ENCODE measurements at places on chromosomes 16 and 17.

GRCh38 chr17:47736501-47737495 lies 3.8 kb downstream of the TBX21 start:
- DNase-seq: no peak

DNA sequence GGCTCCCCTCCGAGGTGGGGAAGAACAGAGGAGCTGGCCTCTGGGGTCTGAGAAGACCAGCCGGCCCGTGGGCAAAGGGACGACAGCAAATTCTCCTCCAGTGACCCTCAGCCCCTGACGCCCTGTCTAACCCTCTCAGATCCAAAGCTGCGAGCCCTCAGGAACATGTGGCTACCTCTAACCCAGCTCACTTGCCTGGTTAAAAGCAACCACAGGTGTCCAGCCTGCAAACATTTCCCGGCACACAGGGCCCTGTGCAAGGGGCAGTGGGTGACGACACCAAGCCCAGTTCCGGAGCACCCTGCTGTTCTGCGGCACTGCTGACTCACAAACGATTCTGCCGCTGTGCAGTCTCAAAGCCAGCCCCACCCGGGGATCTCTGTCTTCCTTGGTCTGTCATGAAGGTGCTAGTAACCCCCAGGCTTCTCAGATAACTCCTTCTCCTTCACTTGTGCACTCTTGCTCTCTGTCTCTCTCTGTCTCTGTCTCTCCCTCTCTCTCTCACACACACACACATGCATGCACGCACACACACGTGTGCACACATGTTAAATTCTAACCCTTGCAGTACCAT lies 23.0 kb downstream of the WNT3 start:
- no peak for DNase-seq

- DNase-seq: no peak
These were observed 65.7 kb downstream of the MPRIP start for GRCh38 chr17:17107891-17108431.

- DNase-seq: no peak
These were observed 510.6 kb downstream of the CDH13 start for GRCh38 chr16:83137326-83137781.

- no peak for DNase-seq
These were observed 15.2 kb downstream of the MRM3 start for GRCh38 chr17:797236-797840.

DNA sequence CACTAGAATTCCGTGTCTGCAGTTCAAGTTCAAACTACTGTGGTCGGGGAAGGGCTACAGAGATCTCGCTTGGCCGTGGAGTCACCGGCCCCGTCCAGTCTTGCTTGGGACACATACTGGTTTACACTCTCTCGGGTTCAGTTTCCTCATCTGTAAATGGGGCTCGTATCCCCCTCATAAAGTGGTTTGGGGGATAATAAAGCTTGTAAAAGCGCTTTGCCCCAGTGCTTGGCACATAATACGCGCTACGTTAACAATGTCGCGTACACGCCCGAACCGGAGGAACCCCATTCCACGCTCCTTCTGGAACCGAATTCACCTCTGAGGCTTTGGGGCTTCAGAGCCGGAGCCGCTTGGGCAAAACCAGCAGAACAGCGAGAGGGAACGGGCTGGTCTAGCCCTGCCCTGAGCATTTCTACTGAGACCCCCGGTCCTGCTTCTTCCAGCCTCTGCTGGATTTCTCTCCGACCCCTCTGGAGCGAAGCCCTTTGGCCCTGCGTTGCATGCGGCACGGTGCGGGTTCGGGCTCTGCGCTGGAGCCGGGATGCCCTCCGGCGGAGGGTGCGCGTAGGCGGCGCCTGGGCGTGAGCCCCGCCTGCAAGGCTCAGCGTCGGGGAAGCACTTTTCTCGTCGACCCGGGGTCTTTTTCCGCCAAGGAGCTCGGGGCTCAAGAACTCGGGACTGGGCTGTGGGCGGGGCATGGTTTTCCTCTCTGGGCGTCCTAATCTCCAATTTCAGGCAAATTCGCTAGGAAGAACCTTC lies 26.1 kb upstream of the HOXB13 start:
- no peak for DNase-seq

- no peak for DNase-seq
These were observed 9.0 kb upstream of the CSNK1D start for GRCh38 chr17:82282239-82283207.

GRCh38 chr16:64278196-64278595 lies 843.7 kb downstream of the CDH11 start:
- DNase-seq: no peak

- DNase-seq: no peak
These were observed at the start of gene LCAT for GRCh38 chr16:67943619-67944504. Gene LCAT (minus strand): TSS chr16:67944120. CDS start chr16:67944101, 19 bp downstream.

GRCh38 chr16:73878611-73879010 lies 418.0 kb upstream of the PSMD7 start:
- no peak for DNase-seq

DNA sequence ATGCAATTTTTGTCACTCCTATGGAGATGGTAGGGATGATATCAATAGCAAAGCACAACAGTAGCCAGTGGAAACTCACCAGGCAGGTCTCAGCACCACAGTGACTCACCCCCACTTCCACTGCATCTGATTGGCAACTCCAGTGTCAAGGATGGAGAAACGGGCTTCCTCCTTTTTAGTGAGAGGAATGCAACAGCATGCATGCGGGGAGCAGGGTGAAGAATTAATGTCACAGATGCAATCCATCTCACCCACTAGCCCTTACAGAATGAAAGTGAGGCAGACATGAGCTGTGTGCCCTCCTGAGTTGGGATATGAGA lies 467.0 kb upstream of the C16orf82 start:
- no peak for DNase-seq

- DNase-seq: no peak
These were observed 60.7 kb downstream of the ARSG start for GRCh38 chr17:68352041-68352440.

- DNase-seq: no peak
These were observed 336.9 kb downstream of the XYLT1 start for GRCh38 chr16:17133851-17134250.

- no peak for DNase-seq
These were observed 10.9 kb upstream of the CACNG4 start for GRCh38 chr17:66953630-66954020.
